Activated gamma-delta T cell treated with Interleukin-2 at 50 U/mL for 16 hours (primary cell): ENCODE measurements at places on chromosomes 2 and 18.

DNA sequence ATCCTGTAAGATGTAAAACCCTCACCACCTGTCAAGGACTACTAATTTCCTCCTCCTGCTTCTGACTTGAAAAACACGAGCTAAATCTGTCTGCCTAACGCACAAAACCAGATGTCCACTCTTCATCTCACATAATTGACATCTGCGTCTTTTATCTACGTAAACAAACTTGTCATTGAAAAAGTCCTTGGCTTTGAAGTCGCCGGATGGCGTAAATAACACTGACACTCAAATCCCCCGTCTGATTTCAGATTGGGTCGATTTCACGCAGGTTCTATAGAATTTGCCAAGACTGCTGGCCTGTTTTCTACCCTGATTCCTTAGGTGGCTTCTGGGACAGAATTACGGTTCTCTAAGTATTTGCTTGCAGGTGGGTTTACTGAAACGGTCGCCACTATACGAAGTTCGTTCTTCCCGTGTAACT is 539 bp upstream of the MOB4 start:
- DNase-seq, result no peak

GRCh38 chr2:3482363-3482821 is 36.9 kb downstream of the ADI1 start:
- no peak for DNase-seq

GRCh38 chr2:67631483-67631882 is 234.3 kb downstream of the ETAA1 start:
- no peak for DNase-seq

DNA sequence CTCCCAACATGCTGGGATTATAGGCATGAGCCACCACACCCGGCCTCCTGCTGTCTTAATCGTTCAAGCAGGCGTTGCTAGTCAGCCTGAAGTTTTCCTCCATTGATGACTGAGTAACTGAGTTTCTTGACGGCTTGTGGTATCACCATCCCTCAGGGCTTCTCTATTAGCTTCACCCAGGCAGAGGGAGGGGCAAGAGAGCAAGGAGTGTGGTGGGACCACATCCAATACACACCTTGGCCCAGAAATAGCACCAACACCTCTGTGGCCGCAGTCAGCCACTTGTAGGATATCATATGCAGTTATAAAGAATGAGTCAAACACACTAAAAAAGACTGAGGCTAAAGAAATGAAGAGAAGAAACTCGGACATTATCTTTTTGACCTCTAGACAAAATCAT is 1009.4 kb upstream of the CELF4 start:
- no peak for DNase-seq

DNA sequence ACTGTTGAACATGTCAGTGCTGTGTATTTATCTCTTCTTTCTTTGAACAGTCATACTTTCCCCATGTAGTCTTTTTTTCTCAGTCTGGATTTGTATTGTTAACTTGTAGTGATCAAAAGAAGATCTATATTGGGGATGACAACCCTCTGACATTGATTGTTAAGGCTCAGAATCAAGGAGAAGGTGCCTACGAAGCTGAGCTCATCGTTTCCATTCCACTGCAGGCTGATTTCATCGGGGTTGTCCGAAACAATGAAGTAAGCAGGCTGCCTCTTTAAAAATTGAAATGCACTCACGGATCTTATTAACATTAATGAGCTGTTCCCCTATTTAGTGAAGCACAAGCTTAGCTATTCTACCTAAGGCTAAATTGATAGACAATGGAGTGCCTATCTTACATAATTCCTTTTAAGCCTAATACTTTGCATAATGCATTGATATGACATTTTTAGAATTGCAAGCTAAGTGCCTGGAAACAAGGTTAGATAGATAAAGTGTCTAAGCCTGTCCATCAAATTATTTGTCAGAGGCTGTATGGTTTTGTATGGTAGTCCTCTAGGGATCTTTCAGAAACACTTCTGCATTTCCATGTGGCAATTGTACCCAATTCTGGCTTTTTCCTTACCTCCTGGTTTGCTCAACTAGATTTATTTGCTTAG is 29.3 kb upstream of the FAM171B start:
- DNase-seq, result no peak

DNA sequence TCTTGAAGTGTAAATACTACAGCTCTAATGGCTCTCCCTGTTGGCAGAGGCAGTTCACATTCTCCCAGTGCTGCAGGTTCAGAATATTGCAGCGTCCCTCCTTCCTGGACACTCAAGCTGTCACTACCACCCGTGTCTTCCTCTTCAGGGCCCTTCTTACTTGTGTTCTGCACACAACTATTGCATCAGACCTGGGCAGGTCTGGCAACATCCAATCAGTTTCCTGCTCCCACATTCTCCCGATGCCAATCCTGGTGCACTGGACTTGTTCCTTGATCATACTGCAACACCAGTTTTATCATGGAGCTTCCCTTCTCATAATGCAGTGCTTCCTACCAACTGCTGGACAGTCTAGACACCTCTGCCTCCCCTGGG is 161.5 kb downstream of the CAPN13 start:
- no peak for DNase-seq

DNA sequence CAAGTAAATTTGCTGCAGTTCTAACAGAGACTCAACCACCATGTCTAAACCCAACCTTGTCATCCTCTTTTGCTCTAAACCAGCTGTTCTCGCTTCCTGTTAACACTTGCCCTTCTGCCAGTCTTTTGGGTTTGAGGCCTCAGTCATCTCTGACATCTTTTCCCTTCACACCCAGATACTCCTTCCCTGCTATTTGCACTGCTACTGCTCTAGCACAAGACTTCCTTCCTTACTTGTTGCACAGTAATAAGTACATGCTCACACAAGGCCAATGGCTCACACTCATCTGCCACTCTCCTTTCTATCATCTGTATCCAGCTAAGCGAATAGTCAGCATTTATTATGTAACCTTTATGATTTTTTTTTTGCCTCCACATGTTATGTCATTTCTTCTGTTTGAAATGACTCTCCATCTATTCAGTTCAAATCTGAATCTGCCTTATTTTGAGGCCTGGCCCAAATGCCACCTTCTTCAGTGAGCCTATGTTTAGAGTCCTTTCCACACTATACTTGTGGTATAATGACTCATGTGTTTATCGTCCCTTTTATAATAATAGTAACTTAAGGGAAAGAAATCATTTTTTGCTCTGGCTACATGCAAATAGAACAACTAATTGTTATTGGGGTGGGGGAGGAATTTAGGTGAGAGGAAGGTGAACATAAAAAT is 22.5 kb upstream of the CDKL4 start:
- DNase-seq, result no peak
